ENCODE measurements at places on chromosomes 5 and 9. TPM values are rescaled to one million over a fixed set of nuclear protein-coding genes. Genes with fewer than 3 reads are reported as not detected.

The FAT2 gene
- 0.40 TPM for total RNA-seq

The ANKRD20A1 gene
- total RNA-seq = 0.44 TPM

The PTGR1 gene
- 39.4 TPM for total RNA-seq

The SPINK7 gene
- not detected for total RNA-seq

The TERT gene
- total RNA-seq = not detected

The EGFLAM gene
- 38.0 TPM for total RNA-seq

GRCh38 chr9:89768650-89769071 lies 163.8 kb downstream of the GADD45G start:
- H3K27ac ChIP-seq = no peak overlapping the region
- H3K4me3 ChIP-seq = no peak overlapping the region
- H3K36me3 ChIP-seq = no peaks in the 10 kb centered on the region
- peak; percentile 80 for DNase-seq

DNA sequence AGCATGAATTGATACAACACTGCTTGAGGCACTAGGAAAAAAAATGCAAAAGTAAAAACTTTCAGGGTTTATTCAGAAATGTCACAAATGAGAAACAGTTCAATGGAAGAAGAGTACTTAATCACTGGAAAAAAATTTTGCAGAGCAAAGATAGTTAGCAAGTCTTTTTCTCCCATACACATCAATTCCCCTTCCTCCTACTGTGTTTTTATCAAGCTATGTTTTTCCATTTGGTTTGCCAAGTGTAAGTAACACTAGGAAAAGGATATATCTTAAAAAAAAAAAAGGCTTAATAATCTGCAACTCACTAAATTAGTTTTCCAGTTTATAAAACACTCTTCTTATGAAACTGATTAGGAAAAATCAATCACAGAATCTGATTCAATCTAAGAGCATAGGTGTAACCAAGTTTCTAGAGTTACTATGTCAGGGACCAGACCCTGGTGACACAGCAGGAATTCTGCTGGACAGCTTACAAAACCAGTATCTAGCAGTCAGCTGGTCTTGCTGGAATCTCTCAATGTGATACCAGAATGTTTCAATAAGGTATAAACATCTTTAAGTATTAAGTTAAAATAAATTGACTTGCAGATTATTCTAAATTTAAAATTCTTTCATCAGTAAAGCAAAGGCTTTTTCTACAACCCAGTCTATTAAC lies 34.7 kb downstream of the RNF145 start:
- peak; percentile 43 for DNase-seq
- no peaks in the 10 kb centered on the region for H3K27me3 ChIP-seq
- H3K36me3 ChIP-seq = no peaks in the 10 kb centered on the region
- no peak overlapping the region for H3K27ac ChIP-seq
- H3K4me3 ChIP-seq = no peak overlapping the region

DNA sequence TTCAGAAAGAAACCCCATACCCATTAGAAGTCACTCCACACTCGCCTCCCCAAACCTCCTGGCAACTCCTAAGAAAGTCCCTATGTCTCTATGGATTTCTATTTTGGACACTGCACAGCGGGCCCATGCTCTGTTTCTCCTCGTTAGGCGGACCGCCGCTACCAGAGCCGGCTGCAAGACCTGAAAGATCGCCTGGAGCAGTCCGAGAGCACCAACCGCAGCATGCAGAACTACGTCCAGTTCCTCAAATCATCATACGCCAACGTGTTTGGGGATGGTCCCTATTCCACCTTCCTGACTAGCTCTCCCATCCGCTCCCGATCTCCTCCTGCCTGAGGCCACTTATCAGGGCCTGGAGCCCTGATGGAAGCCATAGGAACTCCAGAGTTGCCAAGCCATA lies 4.6 kb upstream of the GLE1 start:
- H3K4me1 ChIP-seq = peaks cover 16% of the 10 kb centered on the region
- H3K27me3 ChIP-seq = no peaks in the 10 kb centered on the region
- DNase-seq = no peak
- H3K27ac ChIP-seq = no peak overlapping the region

DNA sequence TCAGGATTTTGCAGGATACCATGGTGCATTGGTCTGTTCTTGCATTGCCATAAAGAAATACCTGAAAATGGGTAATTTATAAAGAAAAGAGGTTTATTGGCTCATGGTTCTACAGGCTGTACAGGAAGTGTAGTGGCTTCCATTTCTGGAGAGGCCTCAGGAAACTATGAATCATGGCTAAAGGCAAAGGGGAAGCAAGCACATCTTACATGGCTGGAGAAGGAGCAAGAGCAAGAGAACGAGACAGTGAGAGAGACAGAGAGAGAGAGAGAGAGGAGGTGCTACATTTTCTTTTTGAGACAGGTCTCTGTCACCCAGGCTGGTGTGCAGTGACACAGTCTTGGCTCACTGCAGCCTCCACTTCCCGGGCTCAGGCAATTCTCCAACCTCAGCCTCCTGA lies 43.9 kb downstream of the P4HA2 start:
- H3K27me3 ChIP-seq = no peaks in the 10 kb centered on the region
- peak; percentile 39 for DNase-seq
- H3K27ac ChIP-seq = no peak overlapping the region
- H3K4me3 ChIP-seq = no peak overlapping the region

DNA sequence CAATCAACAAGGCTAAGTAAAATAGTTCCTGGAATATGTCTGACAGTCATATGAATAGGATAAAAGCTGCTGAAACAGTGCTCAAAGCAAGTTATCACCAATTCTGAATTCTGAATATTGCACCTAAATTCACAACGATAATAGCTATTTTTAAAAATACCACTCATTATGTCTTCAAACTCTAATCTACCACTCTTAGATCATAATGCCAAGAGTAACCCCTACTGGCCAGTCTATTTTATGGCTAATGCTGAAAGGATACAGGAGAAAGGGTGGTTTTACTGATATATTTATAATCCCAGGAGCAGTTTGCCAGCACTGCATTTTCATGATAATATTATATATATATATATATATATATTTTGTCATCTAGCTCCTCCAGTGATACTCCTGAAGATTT lies 232.8 kb downstream of the PDE4D start:
- no peak overlapping the region for H3K4me3 ChIP-seq
- H3K36me3 ChIP-seq = no peaks in the 10 kb centered on the region
- peaks cover 2% of the 10 kb centered on the region for H3K4me1 ChIP-seq
- no peak overlapping the region for H3K27ac ChIP-seq
- no peaks in the 10 kb centered on the region for H3K27me3 ChIP-seq

Measured in muscle of leg (tissue), 16 donors.